CD4-positive, alpha-beta T cell (primary cell): ENCODE measurements at places on chromosomes 5 and 9.

GRCh38 chr9:126508171-126508591 lies 105.5 kb upstream of the LMX1B start:
- DNase-seq = no peak

DNA sequence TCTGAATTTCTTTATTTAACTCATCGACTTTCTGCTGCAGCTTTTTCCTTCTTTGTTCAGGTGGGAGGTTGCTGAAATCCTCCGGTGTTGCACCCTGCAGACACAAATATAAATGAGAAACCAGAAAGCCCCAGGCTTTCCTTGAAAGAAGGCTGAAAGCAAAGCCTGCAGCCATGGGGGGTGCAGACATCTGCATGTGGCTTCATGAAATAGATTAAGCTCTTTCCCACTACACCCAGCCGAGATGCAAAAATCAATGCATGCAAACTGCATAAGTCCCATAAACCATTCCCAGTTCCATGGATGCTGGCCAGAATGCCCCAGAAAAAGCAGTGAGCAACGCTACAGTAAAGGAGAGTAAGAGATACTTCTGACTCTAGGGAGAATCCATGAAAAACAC lies 73.6 kb downstream of the USP20 start:
- no peak for DNase-seq

DNA sequence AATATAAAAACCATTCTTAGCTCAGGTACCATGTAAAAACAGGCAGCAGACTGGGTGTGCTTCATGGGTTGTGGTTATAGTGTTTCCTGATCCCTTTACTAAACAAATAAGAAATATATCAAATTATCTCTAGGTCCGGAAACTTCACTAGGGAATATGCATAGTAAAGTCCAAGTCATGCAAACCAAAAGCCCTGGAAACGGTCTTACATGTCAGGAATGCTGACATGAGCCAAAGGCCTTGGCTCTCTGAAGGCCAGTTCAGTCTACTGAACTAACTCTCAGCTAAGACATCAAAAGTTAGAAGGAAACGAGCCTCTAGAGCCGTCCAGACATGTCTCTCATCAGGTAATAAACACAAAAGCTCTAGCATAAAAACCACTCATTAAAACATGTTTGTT lies 778.9 kb upstream of the ZNF608 start:
- no peak for DNase-seq

DNA sequence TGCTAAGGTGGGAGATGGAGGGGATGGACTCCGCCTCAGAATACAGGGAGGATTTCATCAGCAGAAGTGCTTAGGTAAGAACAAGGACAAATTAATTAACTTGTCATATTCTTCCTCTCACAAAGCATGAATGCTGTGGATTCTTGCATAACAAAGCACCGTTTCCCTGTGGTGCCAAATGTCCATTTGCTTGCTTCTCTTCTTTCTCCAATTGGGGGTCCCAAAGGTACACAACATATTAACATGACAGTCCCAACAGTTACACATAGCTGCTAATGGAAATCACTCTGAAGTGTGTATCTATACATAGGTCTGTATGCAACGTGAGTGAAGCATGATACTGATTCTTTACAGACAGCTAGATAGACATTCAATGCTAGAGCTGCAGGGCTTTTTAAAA lies 146.7 kb upstream of the EFNA5 start:
- DNase-seq = no peak

- DNase-seq = no peak
Observed at GRCh38 chr9:89360465-89360864, 42.2 kb downstream of the SECISBP2 start.

- no peak for DNase-seq
Observed at GRCh38 chr5:133370036-133370831, 242.1 kb downstream of the FSTL4 start.

DNA sequence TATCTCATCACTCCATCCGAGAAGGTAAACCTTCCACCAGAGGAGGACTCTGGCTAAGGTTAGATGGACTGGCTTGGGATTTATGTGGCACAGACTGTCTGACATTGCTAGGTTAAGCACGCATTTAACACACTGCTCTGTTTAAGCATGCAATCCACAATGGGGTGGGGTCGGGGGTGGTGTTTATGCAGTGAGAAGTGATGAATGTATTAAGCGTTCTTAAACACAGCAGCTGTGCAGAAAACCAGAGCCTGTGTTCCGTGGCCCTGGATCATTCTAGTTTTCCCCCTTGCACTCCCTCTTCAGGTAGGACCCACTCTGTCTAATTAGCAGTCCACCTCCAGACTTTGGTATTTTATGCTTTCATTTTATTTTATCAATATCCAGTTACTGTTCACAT lies 46.4 kb downstream of the STXBP1 start:
- no peak for DNase-seq

GRCh38 chr9:74770508-74771261 lies 117.0 kb downstream of the TRPM6 start:
- DNase-seq = peak; percentile 63

- no peak for DNase-seq
Observed at GRCh38 chr5:30401479-30402058, 791.9 kb upstream of the CDH6 start.

- no peak for DNase-seq
Observed at GRCh38 chr5:120345947-120346346, 118.2 kb upstream of the PRR16 start.

DNA sequence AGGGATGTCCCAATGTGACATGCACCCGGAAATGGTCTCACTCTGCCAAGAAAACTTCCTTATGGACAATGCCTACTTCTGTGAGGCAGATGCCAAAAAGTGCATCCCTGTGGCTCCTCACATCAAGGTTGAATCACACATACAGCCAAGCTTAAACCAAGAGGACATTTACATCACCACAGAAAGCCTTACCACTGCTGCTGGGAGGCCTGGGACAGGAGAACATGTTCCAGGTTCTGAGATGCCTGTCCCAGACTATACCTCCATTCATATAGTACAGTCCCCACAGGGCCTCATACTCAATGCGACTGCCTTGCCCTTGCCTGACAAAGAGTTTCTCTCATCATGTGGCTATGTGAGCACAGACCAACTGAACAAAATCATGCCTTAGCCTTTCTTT lies 37.6 kb upstream of the CCDC152 start:
- DNase-seq = no peak
